Pulmonary artery endothelial cell (primary cell): ENCODE measurements at places on chromosomes 2 and 18. TPM values are rescaled to one million over a fixed set of nuclear protein-coding genes. Genes with fewer than 3 reads are reported as not detected.

DNA sequence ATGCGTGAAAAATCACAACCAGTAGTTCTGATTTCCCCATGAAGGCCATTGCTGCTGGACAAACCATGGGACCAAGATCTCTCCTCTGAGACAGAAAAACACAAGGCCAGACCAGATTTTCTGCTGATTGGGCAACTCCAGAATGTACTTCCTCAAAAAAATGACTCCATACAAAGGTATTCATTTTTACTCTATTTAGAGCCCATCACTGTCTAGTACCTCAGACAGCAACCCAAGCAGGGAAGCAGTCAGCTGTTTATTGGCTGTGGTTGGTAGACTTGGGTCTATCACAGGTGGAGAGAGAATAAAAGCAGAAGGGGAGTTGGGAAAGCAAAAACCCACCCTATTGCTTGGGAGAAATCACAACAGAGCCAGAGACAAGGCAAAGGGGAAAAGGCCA is 219.9 kb downstream of the PIK3C3 start:
- DNase-seq: no peak

DNA sequence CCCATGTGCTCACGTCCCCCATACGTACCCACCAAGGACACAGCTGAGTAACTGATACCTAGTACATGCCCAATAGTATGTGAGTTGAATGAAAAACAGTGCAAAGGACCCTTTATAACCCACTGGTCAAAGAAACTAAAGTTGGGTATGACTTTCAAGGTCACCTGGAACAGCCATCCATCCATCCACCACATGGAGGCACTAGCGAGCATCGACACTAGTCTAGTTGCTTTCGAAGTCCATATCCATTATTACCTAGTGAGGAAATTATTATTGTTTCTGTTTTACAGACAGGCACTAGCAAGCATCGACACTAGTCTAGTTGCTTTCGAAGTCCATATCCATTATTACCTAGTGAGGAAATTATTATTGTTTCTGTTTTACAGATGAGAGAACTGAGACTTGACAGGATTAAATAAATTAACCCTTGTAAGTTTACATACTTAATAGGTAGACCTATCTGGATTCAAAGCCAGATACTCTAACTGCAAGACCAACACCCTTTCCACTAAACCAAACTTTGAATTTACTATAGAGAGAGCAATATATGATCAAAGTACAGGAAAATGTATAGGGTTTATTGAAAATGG is 233.7 kb downstream of the METTL4 start:
- peak; percentile 1 for DNase-seq

- DNase-seq: no peak
These were observed 318.9 kb downstream of the CNTNAP5 start for GRCh38 chr2:124343827-124344498.

GRCh38 chr2:119465687-119466086 is 34.0 kb downstream of the TMEM37 start:
- no peak for DNase-seq

DNA sequence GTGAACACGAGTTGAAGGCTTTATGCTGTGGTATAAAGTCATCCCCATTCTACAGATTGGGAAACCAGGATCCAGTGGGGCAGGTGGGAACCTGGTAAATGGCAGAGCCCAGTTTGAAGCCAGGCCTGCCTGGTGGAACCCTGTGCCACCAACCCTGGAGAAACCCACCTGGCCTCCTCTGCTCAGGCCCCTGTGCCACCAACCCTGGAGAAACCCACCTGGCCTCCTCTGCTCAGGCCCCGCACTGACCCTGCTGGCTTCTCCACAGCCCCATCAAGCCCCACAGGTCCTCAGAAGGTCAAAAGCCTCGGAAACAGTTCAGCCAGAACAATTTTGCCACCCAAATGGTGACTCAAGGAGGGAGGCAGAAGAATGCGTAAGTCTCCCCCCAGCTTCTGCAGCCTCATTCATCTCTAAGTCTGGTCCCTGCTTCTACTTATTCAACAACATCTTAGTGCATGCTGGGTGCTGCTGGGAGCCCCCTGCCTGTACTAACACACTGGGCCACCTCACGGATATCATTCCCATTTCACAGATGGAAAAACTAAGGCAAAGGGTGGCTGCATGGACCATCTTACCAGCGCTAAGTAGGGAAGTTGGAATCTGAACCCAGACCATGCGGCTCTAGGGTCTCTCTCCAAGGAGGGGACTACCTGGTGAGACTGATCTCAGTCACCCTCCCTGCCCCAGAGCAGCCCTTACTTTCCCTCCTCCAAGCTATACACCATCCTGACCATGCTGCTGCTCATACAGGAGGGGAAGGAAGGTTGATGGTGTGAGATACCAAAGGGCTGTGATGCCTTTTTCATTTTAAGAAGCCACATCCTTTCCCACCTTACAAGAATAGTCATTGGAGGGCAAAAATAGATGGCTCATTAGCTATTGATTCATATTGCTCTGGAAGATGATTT is 93.7 kb upstream of the ID2 start:
- no peak for DNase-seq

SNTG2 gene
- not detected in 2 replicates for total RNA-seq

- DNase-seq: no peak
These were observed 252.5 kb downstream of the ETAA1 start for GRCh38 chr2:67649331-67650261.

DNA sequence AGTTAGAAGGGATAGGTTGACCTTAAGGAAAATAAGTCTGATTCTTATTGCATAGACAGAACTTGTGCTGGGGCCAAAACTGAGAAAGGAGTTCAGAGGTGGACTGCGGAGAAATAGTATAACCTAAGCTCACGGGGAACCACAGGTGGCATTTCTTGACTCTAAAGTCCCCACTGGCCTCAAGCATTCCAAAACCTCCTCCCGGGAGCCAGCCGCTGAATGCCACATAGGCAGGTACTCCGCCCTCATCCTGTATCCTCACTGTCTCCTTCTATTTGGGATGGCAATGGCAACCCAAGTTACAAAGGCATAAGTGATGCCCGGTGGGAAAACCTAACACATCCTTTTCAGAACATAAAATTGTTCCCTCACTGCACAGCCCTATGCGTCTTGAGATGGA is 173.0 kb downstream of the SP3 start:
- DNase-seq: no peak

DYSF gene
- 82.1 and 110 TPM in 2 replicates for total RNA-seq

ACMSD gene
- not detected in 2 replicates for total RNA-seq

RBM44 gene
- total RNA-seq: 0.33 and 0.39 TPM in 2 replicates

DNA sequence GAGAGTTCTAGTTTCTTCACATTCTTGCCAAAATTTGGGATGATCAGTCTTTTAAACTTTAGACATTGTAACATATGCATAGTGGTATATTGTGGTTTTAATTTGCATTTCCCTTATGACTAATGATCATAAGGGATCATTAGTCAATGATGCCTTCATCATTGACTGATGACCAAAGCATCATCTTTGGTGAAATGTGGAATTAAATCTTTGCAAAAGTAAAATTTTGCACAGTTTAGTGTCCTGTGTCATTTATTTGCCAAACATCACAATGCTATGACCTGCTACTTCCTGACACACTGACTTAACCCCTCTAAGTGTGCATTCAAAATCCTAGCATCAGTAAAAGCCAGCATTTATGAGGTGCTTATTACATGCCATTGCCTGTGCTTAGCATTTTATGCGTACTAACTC is 58.9 kb upstream of the SLC1A4 start:
- DNase-seq: no peak

ROCK2 gene
- 53.4 and 77.8 TPM in 2 replicates for total RNA-seq

DNA sequence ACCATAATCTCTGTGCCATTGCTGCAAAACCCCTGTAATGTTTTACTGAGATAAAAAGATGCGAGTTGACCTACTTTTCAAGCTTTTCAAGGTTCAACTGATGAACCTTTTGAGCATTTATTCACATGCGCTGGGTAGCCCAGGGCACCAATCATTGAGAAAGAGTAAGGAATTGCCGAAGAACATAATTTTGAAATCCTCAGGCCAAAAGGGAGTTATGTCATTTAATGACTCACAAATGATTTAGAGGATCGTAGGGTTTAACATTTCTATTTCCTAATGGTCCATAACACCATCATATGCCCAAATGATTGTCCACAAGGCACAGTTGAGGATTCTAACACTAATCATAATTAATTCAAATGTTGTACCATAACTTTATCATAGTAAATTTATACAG is 20.2 kb upstream of the DLX1 start:
- DNase-seq: no peak

GRCh38 chr2:82839036-82839435 is 1620.0 kb downstream of the SUCLG1 start:
- no peak for DNase-seq

SLC38A11 gene
- not detected in 2 replicates for total RNA-seq

DPP10 gene
- total RNA-seq: not detected in 2 replicates

GRCh38 chr2:189014449-189015138 is 40.4 kb downstream of the COL3A1 start:
- no peak for DNase-seq

SUCLG1 gene
- total RNA-seq: 52.0 and 77.7 TPM in 2 replicates

DNA sequence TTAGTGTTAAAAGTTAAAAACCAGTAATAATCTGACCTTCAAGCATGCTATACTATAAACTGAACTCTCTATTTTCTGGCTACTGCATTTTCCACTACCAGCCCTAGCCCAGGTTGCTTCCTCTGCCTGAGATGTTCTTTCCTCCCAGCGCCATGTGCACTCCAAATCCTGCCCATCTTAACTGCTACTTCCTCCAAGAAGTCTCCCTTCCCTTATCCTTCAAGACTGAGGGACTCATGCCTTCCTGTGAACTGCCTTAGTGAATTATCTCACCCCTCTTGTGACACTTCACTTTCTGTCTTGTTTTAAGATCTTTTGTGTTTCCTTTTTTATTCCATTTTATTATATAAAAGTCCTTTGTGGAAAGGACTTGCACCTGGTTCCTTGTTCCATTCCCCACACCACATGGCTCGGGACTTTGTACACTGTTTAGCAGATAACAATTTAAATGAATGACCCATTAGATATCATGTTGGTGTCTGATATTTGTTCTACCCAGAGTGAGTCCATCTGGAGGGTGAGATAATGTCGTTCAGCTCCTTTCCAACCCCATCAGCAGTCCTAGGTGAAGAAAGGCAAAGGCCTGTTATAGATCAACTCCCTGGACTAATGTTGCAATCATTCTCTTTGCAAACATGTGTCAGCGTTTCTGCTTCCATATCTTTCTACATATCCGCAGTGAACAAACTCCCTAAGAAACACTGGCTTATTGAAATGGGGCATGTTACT is 20.9 kb upstream of the AGFG1 start:
- no peak for DNase-seq

DYNAP gene
- not detected in 2 replicates for total RNA-seq

ALPI gene
- not detected in 2 replicates for total RNA-seq

GPATCH11 gene
- 7.3 and 9.8 TPM in 2 replicates for total RNA-seq

- no peak for DNase-seq
These were observed 499.3 kb upstream of the FANCL start for GRCh38 chr2:58740426-58740825.

GRCh38 chr2:183027443-183027842 is 10.8 kb downstream of the NCKAP1 start:
- DNase-seq: no peak

OBSL1 gene
- 15.6 and 22.2 TPM in 2 replicates for total RNA-seq

IL36A gene
- not detected in 2 replicates for total RNA-seq

DNA sequence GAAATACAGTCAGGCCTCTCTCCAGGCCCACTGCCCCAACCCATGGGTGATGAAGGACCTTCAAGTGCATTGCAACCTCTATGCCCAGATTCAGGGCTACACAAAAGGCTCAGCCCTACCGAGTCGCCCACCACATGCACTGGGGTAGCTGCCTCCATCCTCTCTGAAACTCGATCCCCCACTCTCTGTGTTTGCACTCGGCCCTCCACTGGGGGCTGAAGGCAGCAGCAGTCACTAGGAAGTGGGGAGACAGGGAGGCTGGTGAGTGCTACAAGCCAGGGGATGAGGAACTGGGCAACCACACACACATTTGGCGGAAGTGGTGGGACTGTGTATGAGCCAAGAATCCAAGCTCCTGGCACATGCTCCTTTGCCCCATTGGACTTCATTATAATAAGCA is 94.6 kb downstream of the CERS6 start:
- DNase-seq: no peak

DNA sequence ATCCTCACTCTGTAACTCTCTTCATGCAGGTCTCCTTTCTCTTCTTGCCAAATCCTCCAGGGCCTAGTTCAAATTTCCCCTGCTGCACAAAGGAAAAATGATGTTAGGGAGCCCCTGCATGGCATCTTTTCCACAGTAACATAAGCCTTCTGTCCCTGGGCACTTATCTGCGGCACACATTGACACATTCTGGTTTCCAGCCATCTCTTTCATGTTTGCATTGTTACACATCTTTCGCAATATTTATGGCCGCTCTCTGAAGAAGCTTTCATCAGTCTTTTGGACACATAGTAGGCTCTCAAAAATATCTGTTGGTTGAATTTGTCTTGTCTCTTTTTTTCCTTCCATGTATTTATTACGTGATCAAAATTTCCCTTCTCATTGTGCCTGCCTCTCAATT is 1806.1 kb upstream of the PIK3C3 start:
- no peak for DNase-seq

GRCh38 chr2:159516241-159516758 is 100.0 kb downstream of the BAZ2B start:
- no peak for DNase-seq

- no peak for DNase-seq
These were observed 155.3 kb downstream of the PRKCE start for GRCh38 chr2:45806563-45807358.

DNA sequence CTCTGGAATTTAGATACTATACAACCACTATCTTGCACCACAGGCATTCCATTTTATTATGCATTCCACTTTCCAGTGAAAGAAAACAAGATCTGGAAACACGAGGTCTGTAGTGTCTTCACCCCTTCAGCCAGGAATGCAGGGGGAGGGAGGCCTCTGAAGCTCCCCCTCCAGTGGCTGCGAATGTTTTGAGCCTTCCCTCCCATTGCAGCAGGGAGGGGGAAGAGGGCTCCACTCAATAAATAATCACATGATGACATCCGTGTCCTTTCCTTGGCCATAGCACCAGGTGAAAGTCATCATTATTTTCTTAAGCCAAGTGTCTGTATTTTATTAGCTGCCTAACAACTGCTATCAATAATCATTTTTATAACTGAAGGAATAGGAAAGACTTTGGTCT is 38.6 kb downstream of the ALPK2 start:
- DNase-seq: no peak

DNA sequence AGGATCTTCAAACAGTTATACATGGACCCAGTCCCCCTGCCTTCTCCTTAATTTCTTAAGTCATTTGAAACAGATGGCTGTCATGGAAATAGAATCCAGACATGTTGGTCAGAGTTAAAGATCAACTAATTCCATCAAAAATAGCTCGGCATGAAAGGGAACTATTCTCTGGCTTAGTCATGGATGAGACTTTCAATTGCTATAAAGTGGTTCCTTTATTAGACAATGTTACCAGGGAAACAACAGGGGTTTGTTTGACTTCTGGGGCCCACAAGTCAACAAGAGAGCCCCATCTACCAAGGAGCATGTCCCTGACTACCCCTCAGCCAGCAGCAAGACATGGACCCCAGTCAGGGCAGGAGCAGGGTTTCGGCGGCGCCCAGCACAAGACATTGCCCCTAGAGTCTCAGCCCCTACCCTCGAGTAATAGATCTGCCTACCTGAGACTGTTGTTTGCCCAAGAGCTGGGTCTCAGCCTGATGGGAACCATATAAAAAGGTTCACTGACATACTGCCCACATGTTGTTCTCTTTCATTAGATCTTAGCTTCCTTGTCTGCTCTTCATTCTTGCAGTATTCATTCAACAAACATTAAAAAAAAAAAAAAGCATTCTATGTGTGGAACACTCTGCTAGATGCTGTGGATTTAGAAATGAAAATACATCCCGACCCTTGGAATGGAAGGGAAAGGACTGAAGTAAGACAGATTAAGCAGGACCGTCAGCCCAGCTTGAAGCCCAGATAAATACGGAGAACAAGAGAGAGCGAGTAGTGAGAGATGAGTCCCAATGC is 4.6 kb downstream of the TTR start:
- DNase-seq: no peak
